ENCODE measurements at places on chromosomes 4 and X.
A peak's percentile ranks its signal among the peaks of the same experiment; 100 is the strongest.

DNA sequence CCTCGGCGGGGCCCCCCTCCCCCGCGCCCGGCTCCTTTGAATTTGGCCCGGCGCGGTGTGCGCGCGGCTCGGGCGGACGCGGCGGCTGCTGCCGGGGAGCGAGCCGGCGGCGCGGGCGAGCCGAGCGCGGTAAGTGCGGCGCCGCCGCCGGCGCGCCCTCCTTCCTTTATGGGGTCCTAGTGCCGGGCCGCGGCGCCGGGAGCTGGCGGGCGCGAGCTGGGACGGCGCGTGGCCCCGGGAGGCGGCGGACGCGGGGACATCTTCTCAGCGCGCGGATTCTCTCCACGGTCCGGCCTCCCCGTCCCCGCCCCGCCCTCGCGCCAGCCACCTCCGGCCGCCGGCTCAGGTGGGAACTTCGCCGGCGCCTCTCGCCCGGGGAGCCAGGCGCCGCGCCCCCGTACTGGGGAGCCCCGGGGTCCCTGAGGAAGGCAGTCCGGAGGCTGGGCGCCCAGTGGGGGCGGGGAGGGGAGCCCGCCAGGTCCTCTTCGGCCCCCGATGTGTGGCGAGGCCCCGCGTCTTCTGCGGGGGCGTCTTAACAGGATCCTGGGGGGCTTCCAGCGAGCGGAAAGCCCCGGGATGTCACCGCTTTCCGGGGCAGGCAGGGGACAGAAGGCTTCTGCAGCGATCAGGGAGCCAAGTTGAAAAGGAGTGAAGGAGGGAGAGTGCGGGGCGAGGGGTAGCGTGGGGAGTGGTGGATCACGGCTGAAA is 98.4 kb upstream of the TENM3 start:
- DNase-seq, result peak; percentile 67

GRCh38 chrX:1558761-1559468 is 21.9 kb upstream of the P2RY8 start:
- no peak for DNase-seq

DNA sequence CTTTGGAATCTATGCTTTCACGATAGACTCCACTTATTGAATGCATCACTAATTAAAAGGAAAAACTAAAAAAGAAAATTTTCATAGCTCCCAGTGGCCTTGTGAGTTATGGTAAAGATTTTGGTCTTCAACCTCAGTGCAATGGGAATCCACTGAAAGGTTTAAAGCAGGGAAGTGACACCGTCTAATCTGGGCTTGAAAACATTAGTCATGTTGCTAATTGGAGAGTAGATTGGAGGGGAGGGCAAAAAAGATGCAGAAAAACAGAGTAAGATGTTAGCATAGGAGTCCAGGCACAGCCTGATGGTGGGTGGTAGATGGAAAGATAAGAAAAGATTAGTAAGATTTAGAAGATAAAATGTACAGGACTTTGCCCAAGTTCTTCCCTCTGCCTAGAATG is 633.1 kb upstream of the FTHL17 start:
- no peak for DNase-seq

- no peak for DNase-seq
Measured at GRCh38 chr4:120018786-120019185, 47.9 kb downstream of the MAD2L1 start.

- DNase-seq, result no peak
Measured at GRCh38 chrX:10564484-10564883, 55.9 kb downstream of the MID1 start.

DNA sequence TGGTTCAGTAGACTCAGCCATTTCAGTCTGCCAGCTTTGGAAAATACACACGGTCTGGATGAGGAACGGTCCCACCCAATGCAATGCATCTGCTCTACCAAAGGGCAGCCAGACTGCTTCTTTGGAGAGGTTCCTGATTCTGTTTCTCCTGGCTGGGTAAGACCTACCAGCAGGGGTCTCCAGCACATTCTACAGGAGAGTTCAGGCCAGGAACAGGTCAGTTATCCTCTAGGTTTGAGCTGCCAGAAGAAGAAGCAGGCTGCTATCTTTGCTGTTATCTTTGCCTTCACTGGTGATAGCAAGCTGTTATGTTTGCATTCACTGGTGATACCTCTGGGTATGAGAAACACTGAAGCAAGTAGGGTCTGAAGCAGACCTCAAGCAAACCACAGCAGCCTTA is 45.5 kb upstream of the PBDC1 start:
- DNase-seq, result no peak

- DNase-seq, result no peak
Measured at GRCh38 chrX:49746306-49746705, 50.5 kb upstream of the PAGE1 start.

DNA sequence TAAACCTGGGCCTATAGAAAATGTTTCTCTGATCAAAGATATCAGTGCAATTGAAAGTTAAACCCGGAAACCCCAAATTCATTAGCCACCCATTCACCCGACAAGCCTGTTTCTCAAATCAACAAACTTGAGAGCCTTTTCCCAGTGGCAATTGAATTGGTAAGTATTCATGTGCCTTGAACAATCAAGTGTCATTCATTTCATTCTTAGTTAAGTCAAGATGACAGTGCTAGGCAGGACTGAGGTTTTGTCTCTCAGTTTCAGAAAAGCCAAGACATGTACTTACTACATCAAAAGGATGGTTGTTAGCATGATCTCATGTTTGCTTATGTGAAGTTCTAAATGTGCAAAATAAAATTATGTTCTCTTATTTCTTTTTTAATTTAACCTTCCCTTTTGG is 32.3 kb downstream of the CC2D2A start:
- DNase-seq, result no peak

GRCh38 chrX:39456894-39457604 is 640.7 kb downstream of the BCOR start:
- DNase-seq, result no peak

GRCh38 chr4:152673489-152673888 is 6.3 kb downstream of the TMEM154 start:
- DNase-seq, result no peak

GRCh38 chr4:174474457-174475075 is 47.7 kb downstream of the HPGD start:
- DNase-seq, result peak; percentile 16

DNA sequence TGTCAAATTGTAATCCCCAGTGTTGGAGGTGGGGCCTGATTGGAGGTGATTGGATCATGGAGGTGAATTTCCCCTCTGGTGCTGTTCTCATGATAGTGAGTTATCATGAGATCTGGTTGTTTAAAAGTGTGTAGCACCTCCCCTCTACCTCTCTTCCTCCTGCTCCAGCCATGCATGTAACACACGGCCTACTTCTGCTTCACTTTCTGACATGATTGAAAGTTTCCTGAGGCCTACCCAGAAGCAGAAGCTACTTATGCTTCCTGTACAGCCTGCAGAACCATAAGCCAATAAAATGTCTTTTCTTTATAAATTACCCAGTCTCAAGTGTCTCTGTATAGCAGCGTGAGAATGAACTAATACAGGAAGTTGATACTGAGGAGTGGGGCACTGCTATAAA is 61.7 kb upstream of the DDX60 start:
- DNase-seq, result no peak

DNA sequence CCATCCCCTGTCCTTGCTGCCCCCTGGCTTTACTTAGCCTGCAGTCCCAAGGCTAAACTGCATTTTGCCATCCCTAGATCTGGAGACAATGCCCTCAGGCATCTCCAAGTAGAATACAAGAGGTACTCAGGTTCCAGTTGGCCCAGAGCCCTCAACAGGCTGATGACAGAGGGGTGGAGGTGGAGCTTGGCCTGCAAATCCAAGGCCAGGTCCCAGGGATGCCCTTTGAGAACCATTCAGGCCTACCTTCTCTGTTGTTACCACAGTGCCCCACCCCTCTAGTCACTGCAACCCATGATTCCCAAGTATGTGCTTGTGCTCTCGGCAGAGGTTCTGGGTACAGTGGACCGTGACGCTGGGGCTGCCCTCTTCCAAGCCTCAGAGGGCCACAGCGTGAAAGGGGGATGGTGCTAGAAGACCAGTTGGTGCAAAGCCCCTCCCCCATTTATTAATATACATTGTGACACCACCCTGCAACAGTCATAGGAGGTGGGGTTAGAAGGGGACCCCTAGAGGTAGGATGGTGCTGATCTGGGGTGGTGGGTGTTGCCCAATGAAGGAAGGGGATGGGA is 6.4 kb upstream of the UBA1 start:
- no peak for DNase-seq

DNA sequence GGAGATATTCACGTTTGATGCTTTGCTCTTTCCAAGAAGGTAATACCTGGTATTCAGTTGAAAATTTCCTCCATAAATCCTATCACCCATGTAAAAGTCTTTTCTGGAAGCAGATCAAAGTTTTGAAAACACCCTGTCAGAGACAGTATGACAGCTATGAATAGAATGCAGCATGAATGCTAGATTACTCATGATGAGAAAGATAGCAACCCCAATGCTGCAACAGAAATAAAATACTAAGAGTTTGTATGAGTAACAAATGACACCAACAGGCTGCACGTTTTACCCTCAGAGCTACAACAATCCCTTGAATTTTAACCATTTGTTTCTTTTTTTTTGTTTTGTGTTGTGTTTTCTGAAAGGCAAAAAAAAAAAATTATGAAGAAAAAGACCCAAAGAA is 108.6 kb downstream of the ARHGAP6 start:
- no peak for DNase-seq

- no peak for DNase-seq
Measured at GRCh38 chr4:24160358-24160757, 270.5 kb upstream of the PPARGC1A start.

GRCh38 chrX:73877687-73878086 is 314.7 kb downstream of the CHIC1 start:
- no peak for DNase-seq

DNA sequence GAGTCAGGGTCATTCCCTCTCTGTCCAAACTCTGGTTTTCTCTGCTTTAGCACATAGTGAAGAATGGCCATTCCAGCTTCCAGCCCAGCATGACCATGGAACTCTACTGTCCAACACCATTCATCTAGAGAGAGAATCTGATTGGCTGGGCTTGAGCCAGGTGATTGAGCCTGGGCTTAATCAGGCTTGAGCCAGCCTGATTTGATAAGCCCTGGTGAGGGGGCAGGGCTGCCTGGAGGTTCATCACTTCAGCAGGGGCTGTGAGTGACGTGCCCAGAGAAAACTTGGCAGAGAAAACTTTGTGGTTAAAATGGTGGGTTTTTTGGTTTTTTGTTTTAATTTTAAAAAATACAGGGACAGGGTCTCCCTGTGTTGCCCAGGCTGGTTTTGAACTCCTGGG is 62.5 kb downstream of the KIAA0232 start:
- DNase-seq, result no peak

DNA sequence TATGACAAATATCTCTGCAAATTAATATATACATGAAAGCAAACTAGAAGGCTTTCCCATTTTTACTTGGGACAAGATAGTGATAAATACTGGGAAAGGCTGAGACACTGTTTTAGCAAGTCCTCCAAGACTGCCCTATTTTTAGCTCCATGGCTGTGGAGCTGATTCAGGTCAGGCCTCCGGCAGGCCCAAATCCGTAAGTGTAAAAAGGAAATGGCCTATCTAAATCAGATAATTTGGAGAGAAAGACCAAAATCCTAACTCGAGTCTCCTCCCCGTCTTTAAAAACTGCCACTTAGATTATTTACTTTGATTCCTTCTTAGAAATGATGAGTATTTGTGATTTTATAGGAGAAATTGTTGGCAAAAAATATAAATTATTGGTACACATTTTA is 2.9 kb downstream of the OTUD4 start:
- DNase-seq, result no peak

DNA sequence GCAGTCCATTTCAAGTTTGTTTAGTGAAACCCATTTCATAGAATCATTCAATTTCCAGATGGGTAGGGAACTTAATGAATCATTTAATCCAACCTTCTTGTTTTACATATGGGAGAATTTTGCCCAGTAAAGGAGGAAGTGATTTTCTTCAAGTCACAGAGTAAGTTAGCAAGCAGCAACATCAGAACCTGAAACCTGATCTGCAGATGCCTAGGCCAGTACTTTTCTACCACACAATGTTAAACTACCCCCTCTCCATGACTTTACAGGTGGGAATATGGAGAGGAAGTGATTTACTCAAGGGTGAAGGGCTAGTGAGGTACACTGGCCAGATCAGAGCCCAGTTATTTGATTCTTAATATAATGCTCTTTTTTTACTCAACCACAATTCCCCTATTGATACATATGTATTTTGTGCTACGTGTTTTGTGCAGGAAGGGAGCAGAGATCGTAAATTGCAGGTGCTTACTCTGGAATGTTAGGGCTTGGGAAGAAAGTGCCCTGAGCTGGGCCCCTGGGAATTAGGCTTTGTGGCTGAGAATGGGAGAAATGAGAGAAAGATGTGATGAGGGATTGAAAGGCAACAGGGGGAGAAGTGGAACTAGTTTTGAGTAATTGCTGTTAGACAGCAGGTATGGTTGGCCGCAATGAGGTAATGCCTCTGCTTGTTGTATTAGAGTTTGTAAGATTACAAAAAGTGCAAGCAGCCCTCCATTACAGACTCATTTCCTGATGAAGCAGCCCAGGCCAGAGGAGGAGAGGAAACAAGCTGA is 6.8 kb downstream of the LHFPL1 start:
- DNase-seq, result peak; percentile 32

- peak; percentile 31 for DNase-seq
Measured at GRCh38 chr4:74675673-74676279, 118.5 kb downstream of the BTC start.

GRCh38 chr4:16023776-16024408 is 59.9 kb downstream of the PROM1 start:
- no peak for DNase-seq

- no peak for DNase-seq
Measured at GRCh38 chr4:32199639-32200038, 1479.5 kb downstream of the PCDH7 start.

- DNase-seq, result no peak
Measured at GRCh38 chr4:6123116-6123515, 77.2 kb downstream of the JAKMIP1 start.

DNA sequence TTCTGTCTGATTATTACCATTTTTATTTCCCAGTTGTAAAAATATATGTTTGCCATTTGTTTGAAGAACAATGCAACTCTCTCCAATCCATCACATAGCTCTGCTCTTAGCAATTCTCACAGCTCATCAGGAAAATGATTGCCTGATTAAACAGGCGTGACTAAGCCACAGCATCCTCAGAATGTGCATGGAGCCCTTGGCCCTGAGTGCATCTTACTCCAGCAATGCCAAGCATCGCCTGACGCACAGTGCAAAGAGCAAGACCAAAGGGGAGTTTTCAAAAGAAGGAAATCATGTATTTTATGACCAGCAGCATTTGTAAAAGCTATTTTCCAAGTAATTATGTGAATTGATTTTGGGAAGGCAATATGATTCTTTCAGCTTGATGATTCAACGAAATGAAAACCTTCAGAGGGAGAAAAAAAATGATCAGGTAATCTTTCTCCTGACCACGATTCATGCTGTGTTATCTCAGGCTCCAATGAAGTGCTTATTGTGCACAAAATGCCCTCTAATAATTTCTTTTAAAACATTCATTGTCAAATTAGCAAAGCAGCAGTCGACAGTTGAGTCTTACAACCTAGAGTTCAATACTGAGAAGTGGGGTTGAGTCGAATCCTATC is 138.0 kb upstream of the FAM9B start:
- no peak for DNase-seq
